ENCODE measurements at places on chromosomes 1 and 21.

DNA sequence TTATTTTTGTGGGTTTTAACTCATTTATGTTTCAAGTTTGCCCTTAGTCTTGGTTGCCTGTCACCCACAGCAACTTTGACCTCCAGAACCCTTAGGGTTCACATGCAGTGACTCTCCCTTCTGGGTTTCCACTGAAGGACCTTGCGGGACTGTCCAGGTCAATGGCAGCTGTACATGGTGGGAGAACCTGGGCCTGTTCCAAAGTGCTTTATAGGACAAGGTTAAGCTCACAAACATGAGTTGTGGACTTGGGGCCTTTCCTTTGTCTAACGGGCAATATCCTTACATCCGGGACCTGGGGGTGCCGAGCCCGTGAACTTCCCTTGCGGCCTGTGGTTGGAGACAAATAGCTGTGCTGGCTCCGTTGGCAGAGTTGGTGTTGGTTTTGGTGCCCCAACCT is 77.8 kb downstream of the CD58 start:
- no peak for DNase-seq

DNA sequence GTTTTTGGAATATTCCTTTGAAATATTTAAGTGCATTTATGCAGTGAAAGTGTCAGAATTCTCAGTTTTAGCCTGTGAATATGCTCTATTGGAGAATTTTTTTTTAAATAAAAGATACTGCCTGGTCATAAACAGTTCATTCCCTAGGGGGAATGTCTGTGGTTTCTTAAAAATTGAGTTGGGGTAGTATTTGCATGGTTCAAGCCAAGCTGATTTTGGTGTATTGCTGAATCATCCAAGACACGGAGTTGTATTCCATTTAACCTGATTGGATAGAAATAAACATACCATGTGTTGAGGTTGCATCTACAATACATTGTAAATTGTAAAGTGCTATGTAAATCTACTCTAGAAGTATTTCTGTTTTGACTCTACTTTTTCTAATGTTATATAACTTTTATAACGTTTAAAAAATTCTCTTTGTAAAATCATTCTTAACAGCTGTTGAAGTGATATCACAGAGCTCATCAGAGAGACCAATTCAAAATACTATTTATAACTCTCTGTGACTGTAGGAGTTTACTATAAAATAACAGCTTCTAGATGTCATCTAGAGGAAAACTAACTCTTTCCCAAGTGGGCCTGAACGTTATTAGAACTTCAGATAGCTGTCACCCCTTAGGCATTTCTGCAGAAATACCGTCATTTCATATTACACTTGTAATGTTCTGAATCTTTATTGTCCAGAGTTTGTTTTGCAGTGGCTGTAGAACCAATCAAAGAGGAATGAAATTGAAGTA is 199.1 kb downstream of the USP25 start:
- DNase-seq = no peak

DNA sequence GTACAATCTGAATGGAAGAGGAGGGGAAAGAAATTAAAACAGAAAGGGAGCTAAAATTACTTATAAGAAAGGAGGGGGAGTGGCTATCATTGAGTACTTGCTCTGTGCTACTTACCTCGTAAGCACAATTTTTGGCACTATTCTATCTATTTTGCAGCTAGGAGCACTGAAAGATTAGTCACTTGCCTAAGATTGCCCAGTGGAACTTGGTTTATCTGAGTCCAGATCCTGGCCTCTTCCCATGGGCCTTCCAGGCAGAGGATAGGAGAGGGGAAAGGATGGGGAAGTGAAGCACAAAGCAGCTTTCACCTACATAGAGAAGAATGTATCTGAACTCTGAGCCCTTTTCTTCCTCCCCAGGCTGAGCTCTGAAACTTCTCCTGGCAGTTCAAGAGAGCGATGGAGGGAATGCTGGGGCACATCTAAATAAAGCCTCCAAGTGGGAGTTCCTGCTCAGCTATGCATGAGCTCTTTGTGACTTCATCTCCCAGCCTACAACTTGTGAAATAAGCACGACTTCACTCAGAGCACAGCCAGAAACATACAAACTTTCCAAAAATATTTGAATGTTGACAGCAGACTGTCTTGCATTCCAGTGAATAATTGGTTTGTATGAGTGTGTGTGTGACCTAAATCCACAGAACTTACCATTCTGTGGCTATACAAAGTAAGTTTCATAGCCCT is 29.4 kb downstream of the HMGB4 start:
- DNase-seq = no peak

GRCh38 chr1:236107121-236107907 is 35.0 kb upstream of the GPR137B start:
- DNase-seq = no peak

GRCh38 chr1:232702911-232703310 is 73.0 kb upstream of the SIPA1L2 start:
- DNase-seq = no peak
